ENCODE measurements at places on chromosomes 6 and 20. TPM values are rescaled to one million over a fixed set of nuclear protein-coding genes. Genes with fewer than 3 reads are reported as not detected.

The HEY2 gene
- total RNA-seq = not detected

The COL9A1 gene
- not detected for total RNA-seq

- no peak for DNase-seq
Measured at GRCh38 chr20:35404614-35405259, 7.0 kb downstream of the UQCC1 start.

GRCh38 chr6:89613790-89614189 is 24.8 kb downstream of the LYRM2 start:
- DNase-seq = no peak

- DNase-seq = no peak
Measured at GRCh38 chr6:106146852-106147351, 60.8 kb downstream of the PRDM1 start.

The CST5 gene
- not detected for total RNA-seq

The SCUBE3 gene
- not detected for total RNA-seq

DNA sequence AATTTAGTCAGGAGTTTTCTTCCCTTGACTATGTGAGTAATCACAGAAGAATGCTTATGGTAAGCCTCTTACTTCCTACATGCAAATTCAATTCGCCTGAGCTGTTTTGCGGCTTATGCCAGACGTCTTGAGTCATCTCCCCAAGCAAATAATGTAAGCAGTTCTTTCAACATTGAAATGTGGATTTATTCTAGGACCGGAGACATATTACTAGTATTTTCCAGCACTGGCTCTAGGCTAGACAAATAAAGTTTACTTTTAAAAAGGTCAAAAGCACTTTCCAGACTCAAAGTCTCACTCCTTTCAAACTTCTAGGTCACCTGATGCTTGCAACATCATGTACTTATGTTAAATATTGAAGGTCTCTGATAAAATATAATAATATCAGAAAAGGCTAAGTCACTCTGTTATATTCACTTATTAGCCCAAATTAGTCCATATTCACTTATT is 38.1 kb upstream of the NOX3 start:
- no peak for DNase-seq

DNA sequence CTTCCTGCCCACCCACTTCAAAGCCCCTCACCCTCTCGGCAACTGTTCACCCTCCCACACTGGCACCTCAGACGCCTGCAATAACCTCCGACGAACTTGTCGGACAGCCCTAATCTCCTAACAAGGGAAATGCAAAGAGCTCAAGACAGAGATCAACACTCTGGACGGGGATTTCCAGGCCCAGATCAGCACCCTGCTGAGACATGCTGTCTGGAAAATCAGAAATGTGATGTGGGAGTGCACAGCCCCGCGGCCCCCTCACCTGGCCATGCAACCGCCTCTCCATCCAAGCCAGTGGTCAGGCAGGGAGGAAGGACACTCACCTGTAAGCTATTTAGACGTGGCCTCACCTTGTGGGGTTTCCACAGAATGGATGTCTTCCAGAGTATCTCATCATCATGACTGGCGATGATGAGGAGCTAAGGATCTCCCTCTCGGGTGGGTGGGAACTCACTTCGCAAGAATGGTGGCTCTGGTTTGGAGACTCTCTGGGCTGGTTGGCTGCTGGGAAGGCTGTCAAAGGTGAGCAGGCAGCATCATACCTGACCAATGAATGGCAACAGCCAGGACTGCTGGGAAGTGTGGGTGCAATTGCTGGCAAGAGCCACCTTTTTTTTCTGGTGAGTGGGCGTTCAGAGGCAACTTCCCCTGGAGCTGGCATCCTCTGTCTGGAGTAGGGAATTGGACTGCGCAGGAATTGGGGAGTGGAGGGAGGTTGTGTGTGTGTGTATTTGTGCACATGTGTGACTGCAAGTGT is 28.1 kb upstream of the ADTRP start:
- no peak for DNase-seq

The RIMS4 gene
- not detected for total RNA-seq

- DNase-seq = no peak
Measured at GRCh38 chr6:36432151-36432671, 10.4 kb downstream of the PXT1 start.

DNA sequence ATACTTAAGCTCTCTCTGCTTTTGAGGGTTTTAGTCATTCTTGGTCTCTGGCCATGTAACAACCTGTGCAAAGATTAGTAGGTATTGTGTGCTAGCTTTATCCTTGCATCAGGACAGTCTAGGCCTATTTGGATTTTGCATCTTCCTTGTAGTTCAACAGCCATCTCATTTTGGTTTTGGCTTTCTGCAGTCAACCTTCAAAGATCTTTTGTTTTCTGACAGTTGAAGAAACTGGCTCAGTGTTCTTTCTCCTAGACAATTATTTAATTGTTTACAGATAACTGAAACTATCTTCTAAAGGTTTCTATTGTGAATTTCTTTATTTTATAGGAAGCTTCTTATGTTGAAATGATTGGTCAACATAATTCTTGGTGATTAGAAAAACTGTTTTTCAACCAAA is 307.5 kb downstream of the CDKAL1 start:
- DNase-seq = no peak

The DEFB132 gene
- not detected for total RNA-seq

GRCh38 chr6:107578642-107579341 is 88.9 kb downstream of the SOBP start:
- DNase-seq = no peak

DNA sequence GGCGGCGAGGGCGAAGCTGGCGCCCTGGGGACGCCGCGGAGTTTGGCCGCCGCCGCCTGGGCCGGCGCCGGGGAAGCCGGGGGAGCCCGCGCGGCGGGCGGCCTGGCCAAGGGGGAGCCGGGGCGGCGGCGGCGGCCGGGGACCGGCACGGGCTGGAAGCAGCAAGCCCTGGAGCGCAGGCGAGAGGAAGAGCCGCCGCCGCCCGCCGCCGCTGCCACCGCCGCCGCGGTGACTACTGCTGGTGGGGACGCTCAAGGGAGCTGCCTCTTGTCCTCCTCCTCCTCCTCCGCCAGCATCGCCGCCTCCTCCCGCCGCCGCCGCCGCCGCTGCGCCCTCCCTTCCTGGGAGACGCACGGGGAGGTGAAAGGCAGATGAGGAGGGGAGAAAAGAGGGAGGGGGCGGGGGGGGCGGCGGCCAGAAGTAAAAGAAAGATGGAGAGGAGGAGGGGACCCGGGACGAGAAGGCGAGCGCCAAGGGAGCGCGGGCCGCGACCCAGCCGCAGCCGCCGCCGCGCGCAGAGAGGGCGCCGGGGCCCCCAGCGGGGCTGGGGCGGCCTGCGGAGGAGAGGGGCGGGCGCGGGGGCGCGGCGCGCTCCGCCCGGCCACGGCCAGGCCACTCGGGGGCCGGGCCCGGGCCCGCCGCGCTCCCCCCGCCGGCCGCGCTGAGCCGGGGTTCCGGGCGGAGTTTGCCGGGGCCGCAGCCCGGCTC is 846 bp downstream of the PDE10A start:
- DNase-seq = no peak

- DNase-seq = no peak
Measured at GRCh38 chr20:17014756-17015366, 212.0 kb upstream of the PCSK2 start.

GRCh38 chr6:6217855-6218758 is 102.4 kb downstream of the F13A1 start:
- DNase-seq = no peak

GRCh38 chr6:145147981-145148749 is 587.2 kb downstream of the EPM2A start:
- DNase-seq = no peak

The GNRH2 gene
- total RNA-seq = 0.99 TPM

- DNase-seq = no peak
Measured at GRCh38 chr6:75301088-75301487, 16.5 kb upstream of the TMEM30A start.

The MCHR2 gene
- total RNA-seq = not detected

The ULBP1 gene
- total RNA-seq = 0.99 TPM

The THBS2 gene
- total RNA-seq = not detected

The TRAM2 gene
- 3.2 TPM for total RNA-seq

- DNase-seq = no peak
Measured at GRCh38 chr6:21772884-21773575, 179.5 kb downstream of the SOX4 start.

DNA sequence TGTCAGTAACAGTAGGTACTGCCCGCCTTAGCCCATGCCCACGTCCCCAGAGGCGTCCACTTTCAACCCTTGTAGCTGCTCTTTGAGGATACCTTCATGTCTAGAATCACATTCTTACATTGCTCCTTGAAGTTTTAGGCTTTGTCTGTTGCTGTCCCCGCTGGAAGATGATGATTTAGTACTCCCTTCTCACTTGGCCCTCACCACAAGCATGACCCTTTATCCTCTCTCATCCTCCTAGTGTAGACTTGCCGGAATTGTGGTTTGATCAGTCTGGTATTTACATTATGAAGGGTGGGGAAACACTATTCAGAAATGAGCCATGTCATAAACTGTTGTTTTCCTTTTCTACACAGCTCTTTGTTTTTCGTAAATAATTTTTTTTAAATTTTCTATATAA is 87.4 kb downstream of the ARID1B start:
- no peak for DNase-seq

The PDE10A gene
- not detected for total RNA-seq

DNA sequence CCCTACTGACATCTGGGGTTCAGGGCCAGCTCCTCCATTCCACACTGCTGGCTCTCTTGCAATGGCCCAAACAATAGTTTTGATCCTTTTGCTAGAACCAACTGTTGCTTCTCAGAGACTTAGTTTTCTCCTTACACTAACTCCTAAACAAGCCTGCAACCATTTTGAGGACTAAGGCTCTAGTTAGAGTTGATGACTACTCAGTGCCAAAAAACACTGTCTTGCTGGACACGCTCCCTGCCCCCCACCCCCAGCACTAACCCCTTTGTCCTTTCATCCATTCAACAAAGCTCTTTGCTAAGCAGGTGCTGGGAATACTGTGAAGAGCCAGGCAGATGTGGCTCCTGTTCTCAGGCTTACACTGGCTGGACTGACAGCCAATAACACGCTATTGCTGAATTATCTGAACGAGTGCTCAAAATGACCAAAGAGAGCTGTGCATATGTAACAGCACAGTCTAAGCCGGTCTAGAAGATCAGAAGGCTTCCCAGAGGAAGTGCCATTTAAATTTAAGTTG is 17.6 kb downstream of the GCLC start:
- DNase-seq = no peak

The ASXL1 gene
- total RNA-seq = 153 TPM

The SLC32A1 gene
- total RNA-seq = not detected

DNA sequence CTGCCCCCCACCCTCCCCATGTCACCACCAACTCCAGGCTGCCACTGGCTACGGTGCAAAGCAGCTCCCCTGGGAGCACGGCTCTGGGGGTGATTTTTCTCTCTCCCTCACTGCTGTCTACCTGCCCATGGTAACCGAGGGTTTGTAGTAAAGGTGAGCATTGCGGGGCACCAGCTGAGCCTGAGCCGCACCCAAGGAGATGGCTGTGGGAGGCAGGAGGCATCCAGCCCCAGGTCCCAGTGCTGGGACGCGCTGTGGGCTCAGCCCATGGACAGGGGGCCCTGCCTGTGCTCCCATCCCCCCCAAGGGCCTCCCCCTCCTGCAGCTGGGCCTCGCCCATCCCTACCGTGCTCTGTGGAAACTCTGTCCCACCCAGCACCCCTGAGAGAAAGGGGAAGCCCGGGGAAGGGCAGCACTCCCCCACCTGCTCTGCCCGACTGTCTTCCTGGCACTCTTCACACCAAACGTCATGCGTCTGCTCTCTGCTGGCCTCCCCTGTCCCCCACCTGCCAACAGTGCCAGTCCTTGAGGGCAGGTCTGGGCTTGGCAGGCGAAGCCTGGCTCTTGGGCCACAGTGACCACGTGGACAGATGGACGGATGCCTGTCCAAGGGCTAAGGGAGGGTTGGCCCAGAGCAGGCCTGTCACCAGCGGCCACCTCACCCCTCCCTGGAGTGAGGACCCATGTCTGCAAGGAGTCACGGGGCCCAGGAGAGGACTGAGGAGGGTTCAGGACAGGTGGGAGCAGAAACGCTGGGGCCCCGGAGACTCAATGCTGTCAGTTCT is 3.8 kb upstream of the CHRNA4 start:
- DNase-seq = no peak

GRCh38 chr6:132703936-132704335 is 9.9 kb downstream of the VNN1 start:
- no peak for DNase-seq

The CST7 gene
- 29.8 TPM for total RNA-seq

GRCh38 chr6:34334796-34335416 is 57.6 kb downstream of the NUDT3 start:
- no peak for DNase-seq

The TBXT gene
- not detected for total RNA-seq

- DNase-seq = no peak
Measured at GRCh38 chr6:134081506-134081905, 29.1 kb upstream of the SLC2A12 start.

The UFL1 gene
- total RNA-seq = 23.0 TPM

GRCh38 chr6:41072836-41073202 is at the start of gene NFYA:
Gene NFYA (plus strand): TSS chr6:41072974. CDS start chr6:41079090, 6,116 bp downstream.
- DNase-seq = no peak

DNA sequence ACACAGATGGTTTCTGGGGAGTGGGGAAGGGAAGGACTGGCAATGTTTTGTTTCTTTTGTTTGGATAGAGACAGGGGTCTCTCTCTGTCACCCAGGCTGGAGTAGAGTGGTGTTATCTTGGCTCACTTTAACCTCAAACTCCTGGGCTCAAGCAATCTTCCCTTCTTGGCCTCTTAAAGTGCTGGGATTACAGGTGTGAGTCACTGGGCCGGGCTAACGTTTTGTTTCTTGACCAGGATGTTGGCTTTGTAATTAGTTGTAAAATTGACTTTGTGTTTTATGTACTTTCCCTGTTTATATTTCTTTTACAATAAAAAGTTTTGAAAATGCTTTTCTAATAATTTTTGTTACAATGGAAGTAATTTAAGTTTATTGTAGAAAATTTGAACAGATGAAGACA is 10.9 kb downstream of the SPATS1 start:
- no peak for DNase-seq
